T-cell (primary cell): ENCODE measurements at places on chromosomes 2 and 18. TPM values are rescaled to one million over a fixed set of nuclear protein-coding genes. Genes with fewer than 3 reads are reported as not detected.

Gene RGPD4
- total RNA-seq: 0.20 TPM

Gene PIK3C3
- total RNA-seq: 65.8 TPM

Gene RAB12
- 17.5 TPM for total RNA-seq

Gene SOX11
- total RNA-seq: not detected

GRCh38 chr2:162677476-162677875, 161.1 kb downstream of the KCNH7 start:
- DNase-seq: no peak

GRCh38 chr2:91477731-91478672, 2786.5 kb downstream of the RPIA start:
- no peak for DNase-seq

DNA sequence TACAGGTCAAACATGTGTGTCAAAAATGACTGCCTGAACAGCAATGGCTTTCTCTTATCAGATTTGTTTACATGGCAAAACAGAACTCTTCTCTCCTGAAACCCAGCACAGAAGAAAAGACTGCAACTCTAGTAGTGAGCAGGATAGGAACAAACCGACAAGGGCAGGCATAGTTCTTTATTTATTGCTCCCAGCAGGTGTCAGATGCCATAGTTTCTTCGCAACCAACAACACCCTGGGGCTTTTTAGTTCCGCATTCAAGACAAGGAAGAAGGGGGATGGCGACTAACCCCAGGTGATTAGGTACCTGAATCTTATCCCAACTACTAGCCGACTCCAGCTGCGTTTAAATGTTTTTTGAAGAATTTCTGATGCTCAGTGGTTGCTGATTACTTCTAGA, 367.5 kb upstream of the FIGN start:
- no peak for DNase-seq

DNA sequence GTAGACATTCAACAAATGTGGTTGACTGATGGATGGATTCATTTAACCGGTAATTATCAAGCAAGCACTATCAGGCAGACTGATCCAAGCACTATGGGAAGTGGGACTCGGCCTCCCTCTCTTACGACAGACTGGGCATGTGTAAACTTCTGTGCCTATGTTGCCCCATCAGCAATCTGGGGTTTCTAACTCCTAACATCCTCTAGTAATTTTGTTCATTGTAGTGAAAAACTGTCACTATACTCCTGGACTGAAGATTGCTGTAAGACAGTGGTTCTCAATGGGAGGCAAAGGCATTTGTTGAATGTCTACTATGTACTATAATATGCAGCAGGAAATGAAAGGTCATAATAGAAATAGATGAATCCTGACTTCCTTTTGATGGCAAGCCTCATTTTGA, 51.2 kb upstream of the CREB1 start:
- no peak for DNase-seq

GRCh38 chr18:8882632-8883408, 177.5 kb downstream of the MTCL1 start:
- no peak for DNase-seq

GRCh38 chr2:101341421-101341820, 32.9 kb upstream of the RNF149 start:
- DNase-seq: no peak

- DNase-seq: no peak
Measured at GRCh38 chr2:150669492-150669891, 182.0 kb upstream of the RND3 start.

- DNase-seq: no peak
Measured at GRCh38 chr2:17401096-17401495, 117.1 kb downstream of the RAD51AP2 start.
